ENCODE measurements at places on chromosomes 7 and 10.

GRCh38 chr7:76142861-76143260 lies 58.8 kb upstream of the SRRM3 start:
- no peak for DNase-seq

DNA sequence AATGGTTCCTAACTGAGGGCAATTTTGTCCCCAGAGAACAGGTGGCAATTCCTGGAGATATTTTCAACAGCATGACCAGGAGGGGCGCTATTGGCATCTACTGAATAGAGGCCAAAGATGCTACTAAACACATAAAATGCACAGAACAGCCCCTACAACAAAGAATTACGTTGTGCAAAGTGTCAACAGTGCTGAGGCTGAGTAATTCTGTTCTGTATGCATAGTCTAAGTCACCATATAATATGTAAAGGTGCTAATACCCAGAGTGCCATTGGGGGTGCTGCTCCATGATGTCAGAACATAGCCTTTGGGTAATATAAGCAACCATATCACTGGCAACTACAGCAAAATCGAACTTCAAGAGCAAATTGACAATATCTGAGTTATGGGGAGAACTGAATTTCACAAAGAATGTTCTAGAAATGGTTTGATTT lies 213.3 kb upstream of the PHYHIPL start:
- no peak for DNase-seq

DNA sequence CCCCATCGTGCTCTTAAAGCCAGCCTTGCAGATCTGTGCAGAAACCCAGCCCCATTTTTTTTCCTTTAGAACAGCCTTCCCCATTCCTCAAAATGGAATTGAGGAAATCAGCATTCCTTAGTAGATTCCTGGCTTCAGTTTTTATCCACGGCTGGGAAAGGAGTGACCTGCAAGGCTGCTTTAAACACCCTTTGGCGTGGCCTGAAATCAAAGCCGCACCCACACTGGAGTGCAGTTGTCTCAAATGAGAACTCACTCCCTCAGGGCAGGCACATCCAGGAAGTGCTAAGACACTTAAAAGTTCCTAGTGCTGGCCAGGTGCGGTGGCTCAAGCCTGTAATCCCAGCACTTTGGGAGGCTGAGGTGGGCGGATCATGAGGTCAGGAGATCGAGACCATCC lies 34.8 kb downstream of the HTR5A start:
- no peak for DNase-seq

- peak; percentile 67 for DNase-seq
Observed at GRCh38 chr7:102390697-102391484, 5.3 kb upstream of the PRKRIP1 start.

- DNase-seq: no peak
Observed at GRCh38 chr10:9163699-9164098, 1109.2 kb downstream of the GATA3 start.

GRCh38 chr7:107276220-107276827 lies 107.5 kb downstream of the HBP1 start:
- no peak for DNase-seq

- no peak for DNase-seq
Observed at GRCh38 chr10:77082601-77083252, 554.9 kb downstream of the KCNMA1 start.

- no peak for DNase-seq
Observed at GRCh38 chr7:120441850-120442249, 168.9 kb downstream of the KCND2 start.

- DNase-seq: no peak
Observed at GRCh38 chr10:106384496-106384895, 780.0 kb downstream of the SORCS1 start.

DNA sequence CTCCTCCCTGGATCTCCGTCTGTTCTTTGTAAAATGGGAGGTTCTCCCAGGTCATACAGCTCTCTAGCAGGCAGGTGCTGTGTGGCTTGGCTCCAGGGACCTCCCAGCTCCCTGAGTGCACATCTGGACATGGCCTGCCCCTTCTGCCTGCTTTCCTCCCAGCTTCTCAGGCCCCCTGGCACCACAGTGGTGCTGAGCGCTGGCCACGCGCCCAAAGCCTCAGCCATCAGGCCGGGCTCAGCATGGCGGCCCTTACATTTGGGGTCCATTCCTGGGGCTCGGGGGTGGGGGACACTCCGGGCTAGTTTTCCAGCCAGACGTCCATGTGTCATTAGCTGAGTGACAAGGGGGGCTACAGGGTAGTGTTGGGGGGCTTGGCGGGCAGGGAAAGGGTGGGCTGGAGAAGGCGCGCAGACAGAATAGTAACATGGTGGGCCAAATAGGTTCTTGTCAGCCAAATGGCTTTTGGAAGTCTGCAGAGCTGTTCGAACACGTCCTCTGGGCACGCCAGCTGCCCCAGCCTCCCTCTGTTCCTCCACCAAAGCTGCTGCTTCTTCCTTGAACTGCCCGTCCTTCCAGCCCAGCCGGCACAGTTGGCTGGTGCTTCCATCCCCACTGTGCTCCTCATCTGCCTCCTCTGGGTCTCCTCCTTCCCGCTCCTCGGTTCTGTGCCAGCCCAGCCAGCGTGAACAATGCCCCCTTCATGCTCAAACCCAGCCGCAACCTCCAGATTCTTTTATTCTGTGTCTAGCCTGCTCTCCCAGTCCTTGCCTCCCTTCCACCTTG lies 65.9 kb downstream of the GOLGA7B start:
- no peak for DNase-seq

- peak; percentile 57 for DNase-seq
Observed at GRCh38 chr7:131057794-131058070, 269.9 kb upstream of the MKLN1 start.

DNA sequence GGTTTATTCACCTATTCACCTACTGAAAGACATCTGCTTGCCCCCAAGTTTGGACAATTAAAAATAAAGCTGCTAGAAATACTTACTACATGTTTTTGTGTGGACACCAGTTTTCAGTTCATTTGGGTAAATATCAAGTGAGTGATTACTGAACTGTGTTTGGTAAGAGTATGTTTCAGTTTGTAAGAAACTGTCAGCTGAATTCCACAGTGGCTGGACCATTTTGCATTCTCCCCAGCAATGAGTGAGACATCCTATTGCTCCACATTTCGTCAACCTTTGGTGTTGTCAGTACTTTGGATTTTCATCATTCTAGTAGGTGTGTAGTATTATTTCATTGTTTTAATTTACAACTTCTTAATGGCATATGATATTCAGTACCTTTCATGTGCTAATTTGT lies 17.4 kb upstream of the IKZF1 start:
- DNase-seq: no peak

All from activated CD4-positive, alpha-beta T cell treated with anti-CD3 and anti-CD28 coated beads for 4 hours (primary cell).